ENCODE measurements at places on chromosomes 1 and 21.

DNA sequence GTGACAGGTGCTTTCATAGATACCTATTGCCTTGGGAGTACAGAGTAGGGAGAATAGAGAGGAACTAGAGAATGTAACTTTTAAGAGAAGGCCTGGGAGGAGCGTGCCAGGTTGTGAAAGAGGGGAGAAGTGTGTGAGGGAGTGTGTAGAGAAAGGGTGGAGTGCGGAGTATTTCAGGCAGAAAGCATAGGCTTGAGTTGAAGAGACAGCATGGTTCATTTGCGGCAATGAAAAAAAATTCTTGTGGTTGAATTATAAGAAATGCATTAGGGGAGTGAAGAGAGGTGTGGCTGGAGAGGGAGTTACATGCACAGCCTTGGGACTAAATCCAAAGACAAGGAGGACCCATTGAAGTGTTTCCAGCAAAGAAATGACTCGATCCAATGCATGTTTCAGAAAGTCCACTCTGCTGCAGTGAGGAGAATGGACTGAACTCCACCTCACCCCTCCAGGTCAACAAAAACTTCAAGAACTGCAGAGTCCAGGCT lies 81.7 kb upstream of the ADAM30 start:
- DNase-seq: no peak

- DNase-seq: no peak
Measured at GRCh38 chr1:209767096-209767495, 11.2 kb downstream of the TRAF3IP3 start.

- no peak for DNase-seq
Measured at GRCh38 chr1:198763298-198763714, 124.5 kb downstream of the PTPRC start.

GRCh38 chr1:154076413-154076812 lies 78.5 kb downstream of the NUP210L start:
- no peak for DNase-seq

DNA sequence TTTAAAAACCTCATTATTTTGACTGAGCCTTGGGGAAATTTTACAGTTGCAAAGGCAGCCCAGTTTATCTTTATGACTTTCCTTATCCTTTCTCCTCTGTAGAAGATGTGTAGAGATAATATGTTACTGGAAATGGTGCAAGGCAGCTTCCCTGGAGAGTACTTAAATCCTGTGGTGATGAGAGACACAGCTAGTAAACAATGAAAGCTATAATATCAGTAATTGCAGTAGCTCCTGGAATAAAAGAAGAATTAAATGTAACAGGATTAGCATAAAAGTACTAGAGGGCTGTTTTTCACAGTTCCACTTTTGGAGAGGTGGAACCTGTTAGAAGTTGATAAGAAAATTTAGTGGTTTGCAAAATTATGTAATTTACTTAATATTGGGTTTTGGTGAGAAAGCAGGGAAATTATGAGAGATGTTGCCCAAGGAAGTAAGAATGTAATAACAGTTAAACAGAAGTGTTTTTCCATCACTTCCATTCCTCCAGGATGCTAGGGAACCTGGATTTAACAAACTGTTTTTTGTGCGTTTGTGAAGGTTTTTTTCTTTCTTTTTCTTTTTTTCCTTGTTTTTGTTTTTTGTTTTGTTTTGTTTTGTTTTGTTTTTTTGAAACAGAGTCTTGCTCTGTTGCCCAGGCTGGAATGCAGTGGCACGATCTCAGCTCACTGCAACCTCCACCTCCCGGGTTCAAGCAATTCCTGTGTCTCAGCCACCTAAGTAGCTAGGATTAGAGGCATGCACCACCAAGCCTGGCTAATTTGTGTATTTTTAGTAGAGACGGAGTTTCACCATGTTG lies 15.7 kb upstream of the EDEM3 start:
- DNase-seq: no peak

DNA sequence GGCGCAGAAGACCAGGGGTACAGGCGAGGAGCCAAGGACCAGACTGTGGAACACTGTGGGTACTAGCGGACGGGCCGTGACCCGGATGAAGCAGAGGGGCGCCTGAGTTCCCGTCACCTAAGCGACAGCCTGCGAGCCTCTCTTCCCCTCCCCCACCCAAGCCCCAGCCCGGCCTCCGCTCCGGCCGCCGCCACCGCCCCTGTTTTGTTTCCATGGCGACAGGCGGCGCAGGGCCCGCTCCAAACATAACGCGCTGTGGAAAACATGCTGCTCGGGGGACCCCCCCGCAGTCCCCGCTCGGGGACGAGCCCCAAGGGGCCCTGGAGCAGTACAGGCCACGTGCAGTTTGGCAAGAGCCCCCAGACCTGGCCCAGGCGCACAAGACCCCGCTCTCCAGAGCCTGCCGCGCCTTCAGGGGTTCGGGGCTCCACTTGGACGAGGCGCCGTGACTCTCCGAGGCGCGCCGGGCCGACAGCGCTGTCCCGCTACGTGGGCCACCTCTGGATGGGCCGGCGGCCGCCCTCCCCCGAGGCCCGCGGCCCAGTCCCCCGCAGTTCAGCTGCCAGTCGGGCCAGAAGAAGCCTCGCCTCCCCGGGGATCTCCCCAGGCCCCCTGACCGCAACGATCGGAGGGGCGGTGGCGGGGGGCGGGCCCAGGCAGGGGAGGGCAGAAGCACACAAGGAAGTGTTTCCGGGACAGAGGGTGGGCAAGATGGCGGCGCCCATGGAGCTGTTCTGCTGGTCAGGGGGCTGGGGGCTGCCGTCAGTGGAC lies at the start of gene MTX1:
TSS of gene MTX1 (plus strand) at position 155 of the 771 bp plus-strand sequence. CDS start at position 265, 110 bp downstream.
- DNase-seq: peak; percentile 89

DNA sequence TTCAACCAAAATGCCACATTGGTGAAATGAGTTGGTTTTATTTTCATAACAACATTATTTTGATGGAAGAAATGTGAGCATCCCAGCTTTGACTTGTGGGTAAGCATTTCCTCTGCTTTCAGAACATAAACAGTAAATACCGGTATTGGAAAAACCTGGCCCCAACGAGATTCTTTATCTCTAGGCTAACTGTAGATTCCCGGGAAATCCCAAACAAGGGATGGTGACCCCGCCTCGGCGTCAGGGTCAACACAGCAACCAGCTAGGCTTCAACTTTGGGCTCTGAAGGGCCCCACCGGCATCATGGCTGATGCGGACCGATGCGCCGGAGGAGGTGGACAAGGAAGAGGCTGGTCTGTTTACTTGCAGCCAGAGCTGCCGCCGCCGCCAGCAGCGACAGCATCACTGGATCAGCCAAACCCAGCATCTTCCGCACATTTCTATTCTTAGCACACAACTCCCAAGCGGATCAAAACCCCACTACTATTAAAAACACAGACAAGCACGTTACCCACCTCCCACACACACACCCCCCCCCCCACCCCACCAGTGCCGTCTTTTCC lies 1.1 kb downstream of the AKT3 start:
- DNase-seq: no peak

- DNase-seq: no peak
Measured at GRCh38 chr1:235942979-235943575, 76.4 kb upstream of the LYST start.

GRCh38 chr1:172674831-172675613 lies 16.1 kb downstream of the FASLG start:
- no peak for DNase-seq

- no peak for DNase-seq
Measured at GRCh38 chr1:232384171-232384883, 245.6 kb downstream of the SIPA1L2 start.

DNA sequence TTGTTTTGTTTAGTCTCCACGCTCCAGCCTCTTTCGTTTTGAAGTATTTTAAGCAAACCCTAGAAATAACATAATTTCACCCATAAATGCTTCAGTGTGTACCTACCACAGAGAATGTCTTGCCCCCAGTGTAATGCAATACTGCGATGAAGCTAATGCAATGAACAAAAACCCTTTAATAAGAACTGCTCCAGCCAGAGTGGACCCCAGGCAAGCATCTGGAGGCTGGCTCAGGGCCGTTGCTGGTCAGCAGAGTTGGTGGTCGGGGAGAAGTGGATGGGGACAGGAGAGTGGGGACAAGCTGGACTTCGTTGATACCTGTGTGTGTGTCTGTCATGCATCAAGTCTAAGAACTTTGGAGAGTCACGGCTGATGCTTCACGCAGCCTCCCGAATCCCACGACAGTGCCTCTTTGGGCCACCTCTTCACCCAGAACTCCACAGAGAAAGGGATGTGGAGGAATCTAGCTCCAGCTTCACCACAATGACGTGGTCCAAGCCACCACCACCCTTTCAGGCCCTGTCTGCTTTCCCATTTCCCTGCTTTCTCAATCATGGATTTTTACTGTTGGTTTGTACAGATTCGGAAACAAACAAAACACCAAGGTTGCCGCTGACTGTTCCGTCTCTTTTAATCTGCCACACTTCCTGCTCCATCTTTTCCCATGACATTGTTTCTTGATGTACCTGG lies 108.6 kb upstream of the ERRFI1 start:
- DNase-seq: no peak

GRCh38 chr1:29948581-29948980 lies 712.3 kb downstream of the PTPRU start:
- no peak for DNase-seq

- DNase-seq: no peak
Measured at GRCh38 chr1:47555841-47556560, 118.2 kb downstream of the FOXD2 start.

GRCh38 chr1:208235982-208236761 lies 8.0 kb downstream of the PLXNA2 start:
- no peak for DNase-seq

GRCh38 chr1:54542120-54542961 lies 5.7 kb upstream of the ACOT11 start:
- peak; percentile 65 for DNase-seq

DNA sequence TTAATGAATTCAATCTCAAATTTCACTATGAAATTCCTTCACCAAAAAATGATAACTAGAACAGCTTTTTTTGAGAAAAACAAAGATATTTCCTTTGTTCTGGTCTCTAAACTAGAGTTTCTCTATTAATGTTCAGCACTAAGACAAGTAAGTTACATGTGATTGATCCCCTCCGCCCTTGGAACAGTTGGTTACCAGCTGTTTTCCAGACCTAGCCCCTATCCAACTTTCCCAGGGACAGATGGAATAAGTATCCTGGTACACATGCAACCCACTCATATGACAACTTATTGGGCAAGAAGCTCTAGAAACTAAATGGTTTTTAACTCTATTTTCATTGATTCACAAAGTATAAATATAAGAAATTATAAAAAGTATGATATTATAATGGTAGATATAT lies 140.4 kb downstream of the COP1 start:
- DNase-seq: no peak

GRCh38 chr1:169711469-169712308 lies at the start of gene SELL:
Gene SELL (minus strand): TSS chr1:169711620. CDS start chr1:169711498, 122 bp downstream.
- peak; percentile 64 for DNase-seq

DNA sequence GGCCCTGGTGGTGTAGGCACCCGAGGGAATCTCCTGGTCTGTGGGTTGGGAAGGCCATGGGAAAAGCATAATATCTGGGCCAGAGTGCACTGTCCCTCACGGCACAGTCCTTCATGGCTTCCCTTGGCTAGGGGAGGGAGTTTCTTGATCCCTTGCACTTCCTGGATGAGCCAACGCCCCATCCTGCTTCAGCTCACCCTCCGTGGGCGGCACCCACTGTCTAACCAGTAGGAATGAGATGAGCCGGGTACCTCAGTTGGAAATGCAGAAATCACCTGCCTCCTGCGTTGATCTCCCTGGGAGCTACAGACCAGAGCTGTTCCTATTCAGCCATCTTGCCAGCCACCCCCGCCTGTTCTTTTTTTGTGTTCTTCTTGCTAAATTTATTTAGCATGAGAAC lies 134.4 kb downstream of the LEPR start:
- DNase-seq: no peak

DNA sequence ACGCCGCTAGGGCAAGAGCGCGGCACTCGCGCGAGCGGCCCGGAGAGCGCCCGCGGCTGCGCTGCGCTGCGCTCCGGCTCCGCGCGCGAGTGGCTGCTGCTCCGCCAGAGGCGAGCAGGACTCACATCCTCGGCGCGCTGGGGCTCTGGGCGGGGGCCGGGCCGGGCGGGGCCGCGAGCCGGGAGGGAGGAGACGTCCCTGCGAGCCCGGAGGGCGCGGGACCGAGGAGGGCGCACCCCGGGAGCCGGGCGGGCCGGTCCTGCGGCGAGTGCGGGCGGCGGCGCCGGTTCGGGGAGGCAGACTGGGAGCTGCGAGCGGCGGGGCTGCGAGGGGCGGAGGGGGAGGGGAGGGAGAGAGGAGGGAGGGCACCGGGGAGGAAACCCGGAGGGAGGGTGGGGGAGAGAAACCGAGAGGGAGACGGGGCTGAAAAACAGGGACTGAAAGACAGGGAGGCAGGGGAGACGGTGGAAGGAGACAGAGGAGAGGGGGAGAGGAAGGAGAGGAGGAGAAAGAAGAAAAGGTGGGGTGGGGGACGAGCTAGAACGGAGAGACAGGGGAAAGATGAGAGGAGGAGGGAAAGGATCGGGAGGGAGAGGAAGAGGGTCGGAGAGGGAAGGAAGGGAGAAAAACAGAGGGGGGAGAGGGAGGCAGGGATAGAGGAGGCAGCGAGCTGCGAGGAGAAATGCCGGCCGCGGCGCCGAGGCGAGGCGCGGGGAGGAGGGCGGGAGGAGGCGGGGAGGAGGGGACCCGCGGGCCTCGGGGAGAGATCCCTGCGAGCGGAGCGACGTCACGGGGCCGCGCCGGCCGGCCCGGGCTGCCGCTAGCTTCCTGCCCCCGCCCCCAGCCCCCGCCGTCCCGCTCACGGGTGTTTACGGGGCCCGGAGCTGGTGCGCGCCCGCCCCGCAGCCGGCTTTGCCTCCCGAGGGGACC lies at the start of gene CAMK2N1:
TSS of gene CAMK2N1 (minus strand) at position 684 of the 930 bp plus-strand sequence. CDS start 831 bp downstream, outside the sequence.
- DNase-seq: peak; percentile 63

GRCh38 chr1:172135076-172135672 lies 285.3 kb upstream of the C1orf105 start:
- no peak for DNase-seq

GRCh38 chr1:70455291-70455690 lies 44.2 kb downstream of the CTH start:
- no peak for DNase-seq

- no peak for DNase-seq
Measured at GRCh38 chr1:220271706-220272046, 577 bp downstream of the RAB3GAP2 start.

GRCh38 chr1:213466541-213466940 lies 415.5 kb downstream of the RPS6KC1 start:
- DNase-seq: no peak

All from activated T-cell treated with anti-CD3 and anti-CD28 coated beads, Interleukin-2, amount 50 U/mL, for 1 hour (primary cell).